A673 (cell line): ENCODE measurements at places on chromosomes 2 and 18. TPM values are rescaled to one million over a fixed set of nuclear protein-coding genes. Genes with fewer than 3 reads are reported as not detected.

CROCC2 gene
- not detected in 2 replicates for total RNA-seq

TFPI gene
- total RNA-seq: 33.6 and 36.3 TPM in 2 replicates

- no peak for DNase-seq
These were observed 6.6 kb downstream of the RIT2 start for GRCh38 chr18:43108882-43109281.

GRCh38 chr2:953975-954686 lies 3.5 kb downstream of the SNTG2 start:
- DNase-seq: peak; percentile 29

DNA sequence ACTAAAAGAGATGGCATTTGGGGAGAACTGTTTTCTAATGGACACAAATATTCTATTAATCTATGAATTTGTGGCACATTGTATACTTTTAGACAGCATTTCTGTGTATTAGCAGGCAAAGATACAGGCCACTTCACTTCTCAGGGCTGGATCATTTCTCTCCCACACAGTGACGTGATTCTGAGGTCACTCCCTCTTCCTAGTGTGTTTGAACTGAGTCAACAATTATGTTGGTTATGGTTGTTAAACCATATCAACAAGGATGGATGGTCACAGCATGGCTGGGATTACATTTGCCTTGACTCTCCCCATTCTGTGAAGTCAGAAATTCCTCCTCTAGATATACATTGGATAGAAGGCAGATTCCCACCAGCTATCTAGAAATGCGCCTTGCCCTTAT lies 11.6 kb downstream of the NOSTRIN start:
- DNase-seq: no peak
